Activated naive CD4-positive, alpha-beta T cell treated with anti-CD3 and anti-CD28 coated beads for 36 hours (primary cell): ENCODE measurements at places on chromosomes 2 and 18. TPM values are rescaled to one million over a fixed set of nuclear protein-coding genes. Genes with fewer than 3 reads are reported as not detected.
A peak's percentile ranks its signal among the peaks of the same experiment; 100 is the strongest.

The MALL gene
- total RNA-seq: 0.17 TPM

GRCh38 chr2:51153236-51153635, 121.3 kb upstream of the NRXN1 start:
- H3K27me3 ChIP-seq: no peaks in the 10 kb centered on the region
- no peak overlapping the region for H3K27ac ChIP-seq
- H3K4me3 ChIP-seq: no peak overlapping the region
- H3K36me3 ChIP-seq: no peaks in the 10 kb centered on the region
- H3K4me1 ChIP-seq: no peaks in the 10 kb centered on the region

DNA sequence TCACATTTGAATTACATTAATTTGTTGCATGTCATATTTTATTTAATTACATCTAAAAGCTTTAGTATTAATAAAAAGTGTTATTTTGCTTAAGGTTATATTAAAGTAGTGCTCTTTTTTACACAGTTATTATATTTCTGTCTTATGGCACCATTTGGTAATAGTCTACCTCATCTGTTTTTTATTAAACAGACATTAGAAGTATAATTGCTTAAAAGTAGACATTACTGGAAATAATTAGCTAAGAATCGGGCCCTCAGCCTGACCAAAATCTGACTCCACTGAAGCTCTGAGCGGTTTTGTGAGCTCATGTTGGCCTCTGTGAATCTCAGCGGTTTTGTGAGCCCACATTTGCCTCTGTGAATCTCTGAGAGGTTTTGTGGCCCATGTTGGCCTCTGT, 102.5 kb upstream of the SNTG2 start:
- no peaks in the 10 kb centered on the region for H3K4me1 ChIP-seq
- H3K27me3 ChIP-seq: peaks cover 8% of the 10 kb centered on the region
- DNase-seq: no peak
- no peaks in the 10 kb centered on the region for H3K36me3 ChIP-seq

GRCh38 chr2:152594022-152594766, 123.1 kb downstream of the PRPF40A start:
- peak; percentile 43 for DNase-seq
- H3K4me1 ChIP-seq: peaks cover 9% of the 10 kb centered on the region
- no peak overlapping the region for H3K27ac ChIP-seq
- H3K27me3 ChIP-seq: no peaks in the 10 kb centered on the region
- H3K4me3 ChIP-seq: no peak overlapping the region

GRCh38 chr2:19733390-19733789, 168.4 kb downstream of the TTC32 start:
- peaks cover 7% of the 10 kb centered on the region for H3K27me3 ChIP-seq
- H3K4me3 ChIP-seq: no peak overlapping the region
- no peak overlapping the region for H3K27ac ChIP-seq
- H3K4me1 ChIP-seq: no peaks in the 10 kb centered on the region
- no peak for DNase-seq

DNA sequence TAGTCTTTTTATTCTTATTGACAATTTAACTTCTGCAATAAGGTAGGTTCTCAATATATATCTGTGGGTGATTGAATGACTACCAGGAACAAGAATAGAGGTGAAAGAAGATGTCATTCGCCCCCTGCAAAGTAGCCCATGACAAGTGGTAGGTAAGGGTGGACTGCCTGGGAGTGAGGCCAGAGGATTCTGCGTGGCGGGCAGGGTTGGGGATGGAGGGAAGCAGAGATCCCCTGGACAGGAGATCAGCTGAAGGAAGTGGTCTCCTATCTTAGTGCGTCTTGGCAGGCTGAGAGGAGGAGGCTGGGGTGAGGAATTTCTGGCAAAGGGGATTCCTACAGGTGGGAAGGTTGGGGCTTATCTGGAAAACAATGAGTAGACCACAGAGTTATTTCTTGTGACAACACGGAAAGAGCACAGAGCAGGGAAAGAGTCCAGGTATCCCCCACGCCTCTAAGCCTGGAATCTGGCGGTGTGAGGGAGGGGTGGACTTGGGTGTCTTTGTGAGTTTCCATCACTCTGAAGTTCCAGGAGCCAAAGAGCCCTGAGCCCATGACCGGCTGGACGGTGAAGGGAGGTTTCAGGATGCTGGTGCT, 21.5 kb upstream of the MYCN start:
- H3K27ac ChIP-seq: no peak overlapping the region
- H3K4me3 ChIP-seq: no peak overlapping the region
- no peaks in the 10 kb centered on the region for H3K4me1 ChIP-seq
- H3K36me3 ChIP-seq: no peaks in the 10 kb centered on the region
- DNase-seq: no peak
- H3K27me3 ChIP-seq: peaks cover 16% of the 10 kb centered on the region

- H3K36me3 ChIP-seq: no peaks in the 10 kb centered on the region
- H3K4me3 ChIP-seq: no peak overlapping the region
- no peaks in the 10 kb centered on the region for H3K27me3 ChIP-seq
- no peak for DNase-seq
Observed at GRCh38 chr2:125684932-125685331, 971.0 kb upstream of the GYPC start.
